ENCODE measurements at places on chromosomes 4 and X.

DNA sequence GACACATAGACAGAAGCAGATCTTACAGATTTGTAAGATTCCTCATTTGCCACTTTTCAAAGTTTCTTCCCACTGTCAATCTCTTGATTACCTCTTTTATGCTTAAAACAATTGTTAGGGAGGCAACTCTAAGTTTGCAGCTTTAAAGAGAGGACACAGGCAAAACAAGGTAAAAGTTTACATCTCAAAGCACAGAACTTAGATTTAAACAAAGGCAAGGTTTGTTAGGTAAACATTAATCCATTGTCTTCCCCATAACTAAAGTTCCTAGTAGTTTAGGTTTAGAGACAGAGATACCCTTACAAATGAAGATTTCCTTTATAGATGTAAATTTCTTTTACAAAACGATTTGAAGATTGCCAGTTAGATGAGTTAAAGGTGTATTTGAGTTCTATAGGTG is 176.9 kb downstream of the AASDH start:
- no peak for DNase-seq

GRCh38 chr4:126838941-126839679 is 793.6 kb upstream of the INTU start:
- DNase-seq = no peak

- DNase-seq = no peak
Measured at GRCh38 chrX:54271664-54272063, 86.2 kb downstream of the WNK3 start.

GRCh38 chr4:143344774-143345173 is 8.1 kb downstream of the GAB1 start:
- DNase-seq = no peak

Data from stimulated activated CD8-positive, alpha-beta memory T cell treated with anti-CD3 and anti-CD28 coated beads, Interleukin-4, amount 100 ng/mL, for 1 hour (primary cell).